CD8-positive, alpha-beta memory T cell (primary cell): ENCODE measurements at places on chromosomes 12 and 14. TPM values are rescaled to one million over a fixed set of nuclear protein-coding genes. Genes with fewer than 3 reads are reported as not detected.

Gene RD3L
- not detected for total RNA-seq

DNA sequence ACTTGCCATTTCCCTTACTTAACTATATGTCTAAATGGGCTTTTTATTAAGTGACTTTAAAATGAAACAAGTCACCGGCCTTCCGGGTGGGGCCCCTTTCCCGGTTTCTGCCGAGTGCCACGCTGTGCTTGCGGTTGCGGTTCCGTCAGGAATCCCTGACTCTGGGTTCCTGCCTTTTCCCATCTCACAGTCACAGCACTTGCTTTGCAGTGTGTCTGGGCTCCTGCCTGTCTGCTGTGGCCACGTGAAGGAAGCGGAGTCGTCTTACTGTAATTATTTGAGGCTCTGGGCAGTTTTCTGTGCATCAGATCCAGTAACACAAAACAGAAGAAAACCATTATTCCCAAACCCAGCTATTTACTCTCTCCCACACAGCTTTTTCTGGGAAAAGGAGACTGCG lies 44.0 kb upstream of the FRMD6 start:
- DNase-seq, result no peak
- H3K4me3 ChIP-seq, result no peak overlapping the region
- no peaks in the 10 kb centered on the region for H3K4me1 ChIP-seq
- H3K27ac ChIP-seq, result no peak overlapping the region

Gene ANKRD9
- 12.1 TPM for total RNA-seq

Gene HOTAIR
- total RNA-seq, result not detected

Gene LALBA
- total RNA-seq, result not detected

DNA sequence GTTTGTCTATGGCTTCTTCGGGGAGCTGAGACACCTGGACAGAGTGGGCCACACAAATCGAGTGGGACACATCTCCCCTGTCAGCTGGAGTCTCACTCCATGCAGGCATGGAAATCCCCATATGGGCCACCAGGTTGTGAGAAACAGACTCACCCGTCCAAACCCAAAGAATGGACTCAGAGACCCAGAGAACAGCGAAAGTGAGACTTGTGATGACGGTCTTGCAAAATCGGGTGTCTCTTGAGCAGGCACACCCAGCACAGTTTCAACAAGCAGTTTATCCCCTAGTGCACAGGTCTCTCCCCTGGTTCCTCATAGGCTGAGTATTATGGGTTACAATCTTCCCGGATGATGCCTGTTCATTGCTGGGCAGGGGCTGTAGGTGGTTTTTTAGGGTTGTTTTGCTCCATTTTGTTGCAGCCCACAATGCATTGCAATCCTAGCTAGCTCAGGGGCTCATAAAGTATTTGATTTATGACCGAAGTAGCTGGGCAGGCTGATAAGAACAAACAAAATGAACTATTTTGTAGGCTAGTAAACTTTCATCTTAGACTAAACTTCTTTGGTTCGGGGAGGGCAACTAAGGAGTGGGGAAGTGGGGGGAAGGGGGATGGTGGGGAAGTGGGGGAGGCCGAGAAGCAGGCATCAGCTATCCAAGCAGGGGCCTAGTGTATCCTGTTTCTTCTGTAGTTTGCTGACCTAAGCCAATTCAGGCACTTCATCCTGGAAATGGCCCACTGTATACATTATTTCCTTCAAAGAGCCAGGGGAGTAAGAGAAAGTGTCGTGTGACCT lies 45.3 kb downstream of the IQSEC3 start:
- H3K4me3 ChIP-seq, result no peak overlapping the region
- H3K4me1 ChIP-seq, result peaks cover 8% of the 10 kb centered on the region
- no peaks in the 10 kb centered on the region for H3K36me3 ChIP-seq
- no peak for DNase-seq

Gene AMDHD1
- total RNA-seq, result 2.1 TPM

DNA sequence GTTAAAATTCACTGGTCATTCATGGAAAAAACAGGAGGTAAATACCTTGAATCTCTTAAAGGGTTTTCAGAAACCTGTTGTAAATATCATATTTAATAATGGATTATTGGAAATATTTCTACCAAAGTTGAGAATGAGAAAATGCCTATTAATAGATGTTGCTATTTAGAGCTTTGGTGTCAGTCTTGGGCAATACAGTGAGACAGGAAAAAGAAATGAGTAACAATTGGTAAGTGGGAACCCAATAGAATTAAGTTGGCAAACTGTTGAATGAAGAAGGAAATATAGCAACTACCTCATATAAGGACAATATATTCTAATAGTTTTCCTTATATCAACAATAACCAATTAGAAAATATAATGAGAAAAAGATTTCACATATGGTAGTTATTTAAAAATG lies 78.0 kb downstream of the ATF7IP start:
- no peak overlapping the region for H3K4me3 ChIP-seq
- no peak overlapping the region for H3K27ac ChIP-seq
- DNase-seq, result no peak
- H3K36me3 ChIP-seq, result peaks cover 33% of the 10 kb centered on the region
- H3K4me1 ChIP-seq, result no peaks in the 10 kb centered on the region

DNA sequence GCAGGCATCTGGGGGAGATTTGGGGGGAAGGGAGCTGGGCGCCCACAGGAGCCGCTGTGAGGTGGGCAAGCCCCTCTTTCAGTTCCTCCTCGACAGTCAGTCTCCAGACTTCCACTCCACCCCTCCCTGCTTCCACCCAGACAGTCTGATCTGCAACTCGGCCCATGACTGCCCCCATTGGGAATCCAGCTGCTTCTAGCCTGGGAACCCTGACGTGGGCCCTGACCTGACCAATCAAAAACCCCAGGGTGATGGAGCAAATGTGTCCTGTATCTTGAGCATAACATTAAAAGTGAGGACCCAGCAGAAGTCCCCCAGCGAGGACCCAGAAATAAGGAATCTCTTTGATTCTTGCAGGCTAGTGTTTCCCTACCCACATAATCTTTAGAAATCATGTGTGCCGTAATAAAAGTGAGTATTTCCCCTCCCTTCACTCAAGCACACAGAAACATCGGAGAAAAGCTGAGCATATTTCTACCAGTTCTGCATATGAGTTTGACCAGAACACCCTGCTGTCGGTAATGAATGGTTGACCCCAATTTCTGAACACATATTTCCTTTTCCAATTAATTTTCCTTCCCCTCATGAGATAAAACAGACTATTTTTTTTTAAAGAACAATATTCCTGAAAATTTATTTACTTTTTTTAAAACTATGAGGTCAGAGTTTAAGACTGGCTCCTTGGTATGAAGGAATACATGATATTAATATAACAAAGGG lies 6.4 kb downstream of the SSH1 start:
- peaks cover 18% of the 10 kb centered on the region for H3K36me3 ChIP-seq
- no peak overlapping the region for H3K4me3 ChIP-seq
- H3K4me1 ChIP-seq, result peaks cover 6% of the 10 kb centered on the region
- no peak for DNase-seq
- H3K27ac ChIP-seq, result no peak overlapping the region

Gene GLIPR1L2
- total RNA-seq, result not detected

Gene PCK2
- total RNA-seq, result 79.6 TPM

DNA sequence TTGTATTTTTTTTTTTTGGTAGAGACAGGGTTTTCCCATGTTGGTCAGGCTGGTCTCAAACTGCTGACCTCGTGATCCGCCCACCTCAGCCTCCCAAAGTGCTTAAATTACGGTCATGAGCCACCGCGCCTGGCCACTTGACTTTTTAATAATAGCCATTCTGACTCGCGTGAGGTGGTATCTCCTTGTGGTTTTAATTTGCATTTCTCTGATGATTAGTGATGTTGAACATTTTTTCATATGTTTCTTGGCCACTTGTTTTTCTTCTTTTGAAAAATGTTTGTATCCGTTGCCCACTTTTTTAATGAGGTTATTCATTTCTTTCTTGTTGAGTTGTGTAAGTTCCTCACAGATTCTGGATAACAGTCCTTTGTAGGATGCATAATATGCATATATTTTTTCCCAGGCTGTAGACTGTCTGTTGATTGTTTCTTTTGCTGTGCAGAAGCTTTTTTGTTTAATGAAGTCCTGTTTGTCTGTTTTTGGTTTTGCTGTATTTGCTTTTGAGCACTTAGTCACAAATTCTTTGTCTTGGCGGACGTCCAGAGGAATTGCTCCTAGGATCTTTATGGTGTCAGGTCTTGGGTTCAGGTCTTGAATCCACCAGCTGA lies 10.3 kb upstream of the PGAM5 start:
- no peaks in the 10 kb centered on the region for H3K4me1 ChIP-seq
- H3K27me3 ChIP-seq, result no peaks in the 10 kb centered on the region
- H3K4me3 ChIP-seq, result no peak overlapping the region
- DNase-seq, result no peak
- H3K36me3 ChIP-seq, result no peaks in the 10 kb centered on the region
- H3K27ac ChIP-seq, result no peak overlapping the region

Gene PCED1B
- total RNA-seq, result 56.9 TPM
